ENCODE measurements at places on chromosomes 5 and 9. TPM values are rescaled to one million over a fixed set of nuclear protein-coding genes. Genes with fewer than 3 reads are reported as not detected.

- DNase-seq = no peak
- H3K27me3 ChIP-seq = no peaks in the 10 kb centered on the region
- H3K27ac ChIP-seq = no peak overlapping the region
Observed at GRCh38 chr5:35303152-35303551, 72.9 kb upstream of the PRLR start.

- H3K36me3 ChIP-seq = no peaks in the 10 kb centered on the region
- no peak overlapping the region for H3K4me3 ChIP-seq
- peaks cover 5% of the 10 kb centered on the region for H3K4me1 ChIP-seq
- H3K27ac ChIP-seq = peak overlapping the region; percentile 33
- no peak for DNase-seq
Observed at GRCh38 chr5:151708126-151708525, 21.4 kb upstream of the SPARC start.

DNA sequence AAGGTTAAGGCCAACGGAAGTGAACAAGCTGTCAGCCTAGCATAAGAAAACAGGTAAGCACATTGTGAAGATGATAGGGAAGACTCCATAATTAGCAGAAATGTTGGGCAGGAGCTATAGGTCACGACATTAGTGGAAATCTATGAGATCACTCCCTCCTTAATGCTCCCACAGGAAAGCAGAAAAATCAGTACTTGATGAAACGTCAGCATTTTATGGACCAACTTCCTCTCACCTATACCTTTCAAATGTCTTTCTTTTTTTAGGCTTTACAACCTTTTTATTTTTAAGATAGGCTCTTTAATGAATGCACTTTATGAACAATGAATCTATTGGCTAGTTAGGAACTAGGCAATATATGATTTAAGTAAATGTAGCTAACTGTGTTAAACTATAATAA is 29.4 kb upstream of the HCN1 start:
- no peaks in the 10 kb centered on the region for H3K36me3 ChIP-seq
- no peak overlapping the region for H3K27ac ChIP-seq
- H3K27me3 ChIP-seq = no peaks in the 10 kb centered on the region
- no peak for DNase-seq

- H3K27ac ChIP-seq = no peak overlapping the region
- H3K27me3 ChIP-seq = peaks cover 8% of the 10 kb centered on the region
- no peak for DNase-seq
- H3K36me3 ChIP-seq = no peaks in the 10 kb centered on the region
Observed at GRCh38 chr9:8860086-8860485, 1060.5 kb upstream of the DMAC1 start.

GRCh38 chr9:97761056-97761598 is 64.0 kb upstream of the XPA start:
- H3K4me1 ChIP-seq = no peaks in the 10 kb centered on the region
- DNase-seq = no peak
- H3K36me3 ChIP-seq = no peaks in the 10 kb centered on the region
- no peak overlapping the region for H3K4me3 ChIP-seq
- H3K27ac ChIP-seq = no peak overlapping the region
- peaks cover 7% of the 10 kb centered on the region for H3K27me3 ChIP-seq

- no peaks in the 10 kb centered on the region for H3K27me3 ChIP-seq
- no peak overlapping the region for H3K27ac ChIP-seq
- DNase-seq = no peak
- H3K36me3 ChIP-seq = no peaks in the 10 kb centered on the region
- peaks cover 54% of the 10 kb centered on the region for H3K4me1 ChIP-seq
Observed at GRCh38 chr9:92749071-92749933, 15.3 kb downstream of the BICD2 start.

DNA sequence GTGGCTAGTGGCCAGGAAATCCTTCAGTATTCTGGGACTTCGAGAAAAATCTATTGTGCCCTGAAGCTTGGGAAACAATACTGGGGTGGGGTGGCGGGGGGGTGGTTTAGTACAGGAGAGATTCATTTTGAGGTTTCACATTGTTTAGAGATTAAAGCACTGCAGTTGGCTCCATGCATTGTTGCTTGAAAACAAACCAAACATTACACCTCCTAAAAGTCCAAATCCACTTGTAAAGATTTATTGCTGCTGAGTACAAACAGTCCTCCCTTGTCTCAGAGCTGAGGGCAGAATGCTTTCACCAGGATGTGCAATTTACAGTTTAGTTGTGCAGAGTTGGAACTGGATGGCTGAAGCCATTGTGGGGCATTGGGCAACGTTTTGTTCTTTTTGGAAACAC is 49.4 kb downstream of the GGTA1 start:
- DNase-seq = no peak
- H3K4me1 ChIP-seq = no peaks in the 10 kb centered on the region
- no peaks in the 10 kb centered on the region for H3K27me3 ChIP-seq
- no peak overlapping the region for H3K4me3 ChIP-seq

DNA sequence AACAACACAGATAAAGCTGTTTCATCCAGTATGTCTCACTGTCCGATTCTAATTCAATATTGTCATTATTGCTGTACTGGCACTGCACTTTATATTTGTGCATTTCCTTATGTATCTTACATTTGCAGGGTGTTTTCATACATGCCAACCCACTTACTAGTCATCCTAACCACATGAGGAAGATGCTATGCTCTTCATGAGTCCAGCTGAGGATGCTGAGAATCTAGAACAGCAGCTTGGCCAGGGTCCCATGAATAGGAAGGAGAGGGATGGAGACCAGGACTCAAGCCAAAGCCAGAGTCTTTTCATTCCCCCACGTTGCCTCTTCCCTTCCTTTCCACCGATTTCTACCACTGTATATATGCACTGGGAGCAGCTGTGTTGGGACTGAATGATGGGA is 292.8 kb upstream of the KLF4 start:
- no peaks in the 10 kb centered on the region for H3K27me3 ChIP-seq
- no peak overlapping the region for H3K27ac ChIP-seq
- H3K36me3 ChIP-seq = no peaks in the 10 kb centered on the region
- H3K4me3 ChIP-seq = no peak overlapping the region

DNA sequence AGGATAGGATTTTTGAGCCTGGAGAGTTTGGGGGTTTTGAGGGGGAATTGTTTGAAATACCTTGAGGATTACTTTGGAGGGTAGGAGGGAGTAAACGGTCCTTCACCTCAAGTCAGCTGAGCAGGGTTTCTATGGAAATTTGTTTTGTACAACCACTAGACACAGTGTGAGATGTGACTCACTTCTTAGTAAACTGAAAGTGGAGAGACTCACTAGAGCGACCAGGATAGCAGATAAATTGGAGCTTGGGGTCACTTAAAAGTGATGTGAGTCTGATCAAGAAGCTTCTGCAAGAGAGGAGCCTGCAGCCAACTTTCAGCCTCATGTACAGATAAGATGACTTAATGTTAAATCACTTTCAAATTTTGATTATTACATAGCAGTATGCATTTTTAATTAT is 1945.9 kb upstream of the NUDT12 start:
- H3K27me3 ChIP-seq = no peaks in the 10 kb centered on the region
- no peaks in the 10 kb centered on the region for H3K36me3 ChIP-seq
- no peak overlapping the region for H3K27ac ChIP-seq
- no peak for DNase-seq

- no peaks in the 10 kb centered on the region for H3K36me3 ChIP-seq
- H3K4me1 ChIP-seq = peaks cover 3% of the 10 kb centered on the region
- H3K27ac ChIP-seq = no peak overlapping the region
- no peak for DNase-seq
Observed at GRCh38 chr9:105154723-105155191, 89.7 kb upstream of the SLC44A1 start.

GRCh38 chr9:112404508-112404932 is 24.6 kb downstream of the HSDL2 start:
- no peaks in the 10 kb centered on the region for H3K27me3 ChIP-seq
- no peak for DNase-seq
- no peak overlapping the region for H3K4me3 ChIP-seq
- peaks cover 4% of the 10 kb centered on the region for H3K4me1 ChIP-seq
- peaks cover 34% of the 10 kb centered on the region for H3K36me3 ChIP-seq
- H3K27ac ChIP-seq = no peak overlapping the region

DNA sequence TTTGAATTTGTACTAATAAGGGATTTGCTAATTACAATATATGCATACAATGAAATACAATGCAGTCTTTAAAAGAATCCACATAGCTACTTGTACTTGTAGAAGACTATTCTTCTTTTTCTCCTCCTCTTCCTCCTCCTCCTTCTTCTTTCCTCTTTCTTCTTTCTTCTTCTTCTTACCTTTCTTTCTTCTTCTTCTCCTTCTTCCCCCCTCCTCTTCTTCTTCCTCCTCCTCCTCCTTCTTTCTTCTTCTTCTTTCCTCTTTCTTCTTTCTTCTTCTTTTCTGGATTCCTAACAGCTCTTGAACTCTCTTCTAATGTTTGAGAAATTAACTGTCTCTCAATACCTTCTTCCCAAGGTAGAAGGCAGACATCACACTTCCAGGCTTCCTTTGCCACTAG is 29.3 kb upstream of the FSTL4 start:
- no peaks in the 10 kb centered on the region for H3K27me3 ChIP-seq
- H3K27ac ChIP-seq = no peak overlapping the region
- no peaks in the 10 kb centered on the region for H3K36me3 ChIP-seq
- no peak overlapping the region for H3K4me3 ChIP-seq
- no peak for DNase-seq

- H3K27ac ChIP-seq = no peak overlapping the region
- H3K4me1 ChIP-seq = no peaks in the 10 kb centered on the region
- no peak overlapping the region for H3K4me3 ChIP-seq
- no peaks in the 10 kb centered on the region for H3K27me3 ChIP-seq
- peaks cover 22% of the 10 kb centered on the region for H3K36me3 ChIP-seq
Observed at GRCh38 chr9:124361128-124361527, 54.1 kb downstream of the PSMB7 start.

DNA sequence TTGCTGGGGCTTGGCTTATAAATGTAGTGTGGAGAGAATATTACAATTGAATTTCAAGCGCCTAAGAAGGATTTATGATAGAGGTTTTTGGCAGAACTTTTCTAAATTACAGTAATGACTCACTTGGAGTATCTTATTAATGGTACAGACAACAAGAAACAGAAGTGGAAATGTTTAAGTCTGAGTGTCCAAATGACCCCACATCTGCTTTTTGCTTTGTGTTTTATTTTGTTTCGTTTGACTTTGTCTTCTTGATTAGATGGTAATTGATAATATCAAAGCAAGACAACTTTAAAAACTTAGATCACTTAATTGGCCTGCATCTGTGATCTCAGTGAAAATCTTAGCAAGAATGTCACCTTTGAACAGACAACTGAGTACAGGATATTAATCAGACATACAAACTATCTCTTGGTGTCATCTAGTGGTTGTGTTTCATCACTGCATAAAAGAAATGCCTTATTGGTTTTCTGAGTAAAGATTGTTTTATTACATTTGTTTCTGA is 577.4 kb downstream of the ISL1 start:
- no peak overlapping the region for H3K4me3 ChIP-seq
- no peaks in the 10 kb centered on the region for H3K27me3 ChIP-seq
- H3K4me1 ChIP-seq = no peaks in the 10 kb centered on the region
- no peak overlapping the region for H3K27ac ChIP-seq
- H3K36me3 ChIP-seq = no peaks in the 10 kb centered on the region
- no peak for DNase-seq

DNA sequence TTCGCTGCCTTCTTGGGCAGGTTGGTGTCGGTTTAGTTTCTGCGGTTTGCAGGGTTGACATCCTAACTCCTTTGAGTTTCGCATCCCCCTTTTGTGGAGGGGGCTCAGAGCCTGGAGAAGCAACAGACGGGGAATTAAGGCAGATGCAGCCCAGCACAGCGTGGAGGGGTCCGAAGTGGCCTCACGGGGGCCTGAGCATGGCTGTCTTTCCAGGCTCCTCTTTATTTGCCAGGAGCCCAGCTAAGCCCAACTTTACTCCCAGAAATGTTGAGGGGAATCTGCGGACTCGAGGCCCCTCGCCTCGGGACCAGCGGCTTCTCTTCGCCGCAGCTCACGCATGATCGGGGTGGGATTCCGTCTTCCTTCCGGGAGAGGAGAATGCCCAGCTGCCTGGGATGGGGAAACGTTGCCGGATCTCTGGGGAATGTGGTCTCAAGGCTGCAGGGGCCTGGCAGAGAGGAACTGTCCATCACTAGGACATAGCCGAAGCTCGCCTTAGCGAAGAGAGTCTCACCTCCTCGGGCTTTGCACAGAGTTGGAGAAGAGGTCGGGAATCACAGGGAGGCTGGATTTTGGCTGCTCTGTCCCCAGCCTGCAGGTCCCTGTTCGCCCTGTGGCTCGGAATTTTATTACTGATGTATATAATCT is 1.3 kb downstream of the RAI14 start:
- no peaks in the 10 kb centered on the region for H3K36me3 ChIP-seq
- DNase-seq = no peak
- H3K27ac ChIP-seq = peak overlapping the region; percentile 93
- H3K27me3 ChIP-seq = no peaks in the 10 kb centered on the region
- peaks cover 11% of the 10 kb centered on the region for H3K4me1 ChIP-seq
- peak overlapping the region; percentile 81 for H3K4me3 ChIP-seq

The PCDHGA9 gene
- total RNA-seq = 5.4 TPM

The LRRC26 gene
- total RNA-seq = not detected

Data from upper lobe of right lung (tissue), 1 donor.